ENCODE measurements at places on chromosomes 16 and 17.

GRCh38 chr17:72617557-72617956 lies 474.9 kb downstream of the SLC39A11 start:
- DNase-seq: no peak

- DNase-seq: no peak
Observed at GRCh38 chr17:9162275-9162985, 141.1 kb downstream of the NTN1 start.

GRCh38 chr16:15775663-15776304 lies 81.0 kb downstream of the MYH11 start:
- no peak for DNase-seq

GRCh38 chr16:69318911-69319289 lies 7.8 kb downstream of the VPS4A start:
- no peak for DNase-seq

- no peak for DNase-seq
Observed at GRCh38 chr17:81125573-81126081, 39.7 kb upstream of the PVALEF start.

DNA sequence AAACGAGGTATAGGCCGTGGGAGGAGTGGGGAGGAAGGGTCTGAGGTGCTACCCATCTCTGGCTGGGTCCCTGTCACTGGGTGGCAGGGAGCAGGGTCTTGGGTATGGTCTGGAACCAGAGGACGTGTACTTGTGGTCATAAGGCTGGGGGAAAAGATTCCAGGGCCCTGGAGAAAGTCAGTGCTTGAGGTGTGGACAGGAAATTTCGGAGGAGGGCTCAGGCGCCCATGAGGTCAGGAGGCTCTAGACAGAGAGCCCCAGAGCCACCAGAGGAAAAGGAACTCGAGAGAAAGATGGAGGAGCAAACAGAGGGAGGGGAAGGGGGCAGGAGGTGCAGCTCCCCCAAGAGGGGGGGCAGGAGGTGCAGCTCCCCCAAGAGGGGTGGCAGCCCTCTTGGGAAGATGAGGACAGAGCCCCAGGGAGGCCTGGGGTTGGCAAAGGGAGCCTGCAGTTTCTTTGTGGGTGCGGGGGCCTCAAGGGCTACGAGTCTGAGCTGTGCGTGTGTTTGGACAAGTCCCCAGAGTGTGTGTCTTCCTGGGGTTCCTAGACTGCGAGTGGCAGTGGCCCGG lies 683 bp upstream of the SLC7A6 start:
- DNase-seq: no peak

- DNase-seq: peak; percentile 83
Observed at GRCh38 chr16:57802341-57803133, at the start of gene KIFC3. Gene KIFC3, minus strand, starts transcription at chr16:57802491. Its CDS starts 4,248 bp downstream, at chr16:57798243.

- no peak for DNase-seq
Observed at GRCh38 chr17:10172241-10172741, 26.1 kb downstream of the GAS7 start.

DNA sequence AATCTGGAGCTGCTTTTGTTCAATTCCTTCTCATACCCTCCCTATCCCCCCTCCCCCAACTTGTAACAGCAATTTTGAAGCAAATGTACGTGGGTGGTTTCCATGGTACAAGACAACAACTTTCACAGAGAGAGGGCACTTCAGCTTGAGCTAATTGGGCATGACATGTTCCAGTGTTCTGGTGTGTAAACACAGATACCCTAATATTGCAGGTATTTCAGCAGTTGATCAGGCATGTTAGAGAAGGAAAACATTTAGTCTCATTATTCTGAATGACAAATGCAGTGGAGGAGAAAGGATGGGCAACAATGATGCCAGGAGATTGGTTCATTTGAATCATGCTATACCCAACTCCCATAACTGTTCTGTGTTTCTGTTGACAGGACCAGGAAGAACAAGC lies 137.5 kb downstream of the TRIM37 start:
- DNase-seq: no peak

GRCh38 chr16:31167315-31167714 lies 12.6 kb upstream of the FUS start:
- DNase-seq: no peak

GRCh38 chr16:554640-555365 lies 5.4 kb upstream of the PRR35 start:
- no peak for DNase-seq

DNA sequence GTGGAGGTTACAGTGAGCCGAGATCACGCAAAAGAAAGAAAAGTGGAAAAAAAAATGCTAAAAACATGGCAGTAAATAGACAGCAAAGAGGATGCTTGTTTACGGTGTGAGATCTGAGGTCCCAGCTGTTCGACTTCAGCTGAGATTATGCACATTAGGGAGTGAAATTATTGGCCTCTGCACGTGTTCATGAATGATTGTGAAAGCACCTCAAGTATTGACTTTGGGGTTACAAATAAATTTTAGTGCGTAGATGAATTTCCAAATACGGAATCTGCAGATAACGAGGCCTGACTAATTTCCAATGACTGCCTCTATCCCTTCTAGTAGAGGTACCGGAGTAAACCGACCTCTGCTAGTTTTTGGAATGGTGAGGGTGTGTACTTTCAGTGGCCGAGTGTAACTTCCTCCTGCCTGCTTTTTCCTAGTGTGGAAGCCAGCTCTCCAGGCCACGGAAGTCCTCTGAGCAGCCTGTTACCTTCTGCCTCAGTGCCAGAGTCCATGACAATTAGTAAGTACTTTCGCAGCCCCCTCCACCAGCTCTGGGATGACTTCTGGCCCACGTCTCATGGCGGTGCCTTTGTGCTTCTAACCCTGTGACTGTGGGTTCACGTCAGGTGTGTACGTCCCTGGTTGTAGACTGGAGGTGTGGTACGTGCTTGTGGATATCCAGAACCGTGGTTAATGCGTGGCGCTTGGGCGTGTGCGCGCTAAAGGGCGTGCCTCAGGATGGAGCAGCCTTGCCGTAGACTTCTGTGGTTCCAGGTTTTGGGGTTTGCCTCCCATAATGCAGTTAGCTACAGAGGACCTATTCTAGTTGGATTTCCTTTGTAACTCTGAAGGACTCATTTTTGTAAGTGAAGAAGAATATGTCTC lies 102.1 kb downstream of the SNX29 start:
- peak; percentile 32 for DNase-seq

- no peak for DNase-seq
Observed at GRCh38 chr16:85820604-85821372, 21.3 kb downstream of the COX4I1 start.

DNA sequence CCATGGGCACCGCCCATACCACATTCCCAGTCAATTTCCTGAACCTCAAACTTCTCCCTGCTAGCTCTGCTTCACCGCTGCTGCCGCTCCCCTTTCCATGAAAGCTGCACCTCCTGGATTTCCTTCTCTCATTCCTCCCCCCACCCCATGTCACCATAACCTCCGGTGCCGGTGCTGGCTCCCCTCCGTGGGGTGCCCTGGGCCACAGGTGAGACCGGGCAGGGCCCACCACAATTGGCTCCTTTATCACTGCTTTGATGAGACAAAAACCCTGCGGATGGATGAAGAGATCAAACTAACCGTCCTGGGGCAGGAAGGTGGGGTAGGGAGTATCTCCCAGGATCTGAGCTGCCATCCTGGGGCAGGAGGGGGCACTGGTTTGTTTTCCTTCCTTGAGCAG lies 111.3 kb upstream of the LHX1 start:
- DNase-seq: no peak

GRCh38 chr16:82395212-82395611 lies 225.2 kb upstream of the MPHOSPH6 start:
- DNase-seq: no peak

- DNase-seq: no peak
Observed at GRCh38 chr16:305916-306626, 23.1 kb downstream of the PDIA2 start.

DNA sequence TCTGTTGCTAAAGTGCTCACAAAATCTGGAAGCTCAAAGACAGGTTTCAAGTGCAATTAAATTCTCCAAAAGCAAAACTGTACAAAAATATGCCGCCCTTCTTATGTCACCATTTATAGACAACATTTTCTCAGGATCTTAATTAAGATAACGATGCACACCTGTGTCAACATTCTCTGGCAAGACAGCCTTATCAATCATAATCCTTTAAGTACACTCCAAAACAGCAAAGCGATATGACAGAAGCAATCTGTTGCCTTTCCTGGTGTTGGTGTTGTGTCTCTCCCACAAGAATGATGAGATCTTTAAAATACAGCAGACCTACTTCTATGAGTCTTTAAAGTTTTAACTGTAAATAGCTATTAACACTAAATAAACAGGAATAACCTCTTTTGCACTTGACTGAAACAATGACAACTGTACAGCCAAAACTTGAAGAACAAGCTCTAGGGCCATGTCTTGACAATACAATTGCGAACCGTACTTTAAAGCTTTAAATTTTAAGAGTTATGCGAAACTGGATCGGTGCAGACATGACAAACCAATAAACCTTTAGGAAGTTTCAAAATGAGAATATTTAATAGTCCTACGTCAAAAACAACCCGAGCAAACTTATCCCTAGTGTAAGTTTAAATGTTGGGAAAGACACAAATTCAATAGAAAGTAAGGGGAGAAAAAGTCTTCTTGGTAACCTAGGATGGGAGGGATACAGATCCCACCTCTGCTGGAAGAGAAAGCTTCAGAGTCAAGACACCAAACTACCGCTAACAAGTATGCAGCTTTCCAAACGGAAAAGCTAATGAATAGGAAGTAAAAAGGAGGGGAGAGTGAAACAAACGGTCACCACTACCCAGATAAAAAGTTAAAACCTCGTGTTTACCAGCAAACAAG lies 3.3 kb upstream of the IRX5 start:
- DNase-seq: no peak

DNA sequence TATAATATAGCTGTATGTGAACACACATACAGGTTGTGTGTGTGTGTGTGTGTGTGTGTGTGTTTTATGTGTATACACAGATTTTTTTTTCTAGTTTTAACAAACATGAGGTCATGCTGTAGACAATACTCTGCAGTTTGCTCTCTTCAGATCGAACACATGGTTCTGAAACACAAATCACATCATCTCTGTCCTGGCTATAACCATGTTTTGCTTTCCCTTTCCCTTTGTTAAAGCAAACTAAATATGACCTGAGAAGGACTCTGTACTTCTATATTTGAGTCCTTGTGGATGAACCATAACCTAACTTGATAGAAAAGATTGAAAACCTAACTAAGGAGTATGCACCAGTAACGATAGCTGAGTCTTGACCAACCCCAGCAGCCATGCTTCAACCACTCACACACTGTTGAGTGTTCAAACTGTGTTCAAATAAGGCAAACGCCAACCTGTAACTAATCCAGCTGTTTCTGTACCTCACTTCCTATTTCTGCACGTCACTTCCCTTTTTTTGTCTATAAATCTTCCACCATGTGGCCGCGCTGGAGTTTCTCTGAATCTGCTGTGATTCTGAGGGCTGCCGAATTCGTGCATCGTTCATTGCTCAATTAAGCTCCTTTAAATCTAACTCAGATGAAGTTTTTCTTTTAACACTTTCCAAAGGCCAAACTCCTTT lies 303.8 kb downstream of the HS3ST3B1 start:
- no peak for DNase-seq

GRCh38 chr16:30786936-30787612 lies at the start of gene ZNF629:
Gene ZNF629, minus strand, starts transcription at chr16:30787205. Its CDS starts 2,723 bp downstream, at chr16:30784482.
- peak; percentile 31 for DNase-seq

- peak; percentile 9 for DNase-seq
Observed at GRCh38 chr16:23014592-23014991, 134.7 kb downstream of the USP31 start.

GRCh38 chr17:31273516-31273915 lies 23.5 kb downstream of the OMG start:
- no peak for DNase-seq

DNA sequence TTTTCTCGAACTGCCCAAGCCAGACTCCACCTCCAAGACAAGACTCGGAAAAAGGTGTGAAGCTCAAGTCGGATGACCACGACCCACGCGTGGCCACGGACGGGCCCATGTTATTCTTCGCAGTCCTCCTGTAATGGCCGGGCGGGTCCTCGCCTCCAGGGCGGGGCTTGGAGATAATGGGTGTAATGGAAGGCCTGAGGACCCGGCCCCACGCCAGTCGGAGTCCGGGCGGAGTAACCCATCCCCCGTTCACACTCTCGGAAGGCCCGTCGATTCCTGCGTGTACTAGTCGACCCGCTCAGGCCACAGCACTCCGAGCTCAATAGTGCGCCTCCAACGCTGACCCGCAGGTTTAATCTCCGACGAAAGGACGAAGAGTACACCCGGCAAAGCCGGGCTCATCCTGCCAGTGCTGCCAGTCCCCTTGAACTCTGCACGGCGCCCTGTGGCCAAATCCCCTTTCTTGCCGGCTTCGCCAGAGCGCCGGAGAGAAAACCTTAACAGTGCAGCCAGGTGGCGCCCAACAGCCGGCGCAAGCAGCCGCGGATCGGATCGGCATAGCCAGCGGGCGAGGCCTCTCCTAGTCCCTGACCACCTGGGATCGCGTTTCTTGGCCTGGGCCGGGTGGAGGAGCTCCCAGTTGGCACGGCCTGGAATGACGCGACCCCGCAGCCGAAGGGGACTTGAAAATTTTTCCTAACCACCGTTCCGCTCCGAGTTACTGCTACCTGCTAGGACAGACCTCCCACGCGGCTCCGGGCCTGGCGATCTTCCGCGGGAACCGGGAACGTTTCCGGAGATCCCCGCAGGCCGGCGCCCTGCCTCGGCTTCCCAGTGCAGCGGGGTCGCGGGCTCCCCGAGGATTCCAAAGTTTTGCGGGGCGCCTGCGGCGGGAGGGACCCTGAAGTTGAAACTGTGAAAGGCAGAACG lies 762.0 kb downstream of the KCNJ18 start:
- DNase-seq: no peak

DNA sequence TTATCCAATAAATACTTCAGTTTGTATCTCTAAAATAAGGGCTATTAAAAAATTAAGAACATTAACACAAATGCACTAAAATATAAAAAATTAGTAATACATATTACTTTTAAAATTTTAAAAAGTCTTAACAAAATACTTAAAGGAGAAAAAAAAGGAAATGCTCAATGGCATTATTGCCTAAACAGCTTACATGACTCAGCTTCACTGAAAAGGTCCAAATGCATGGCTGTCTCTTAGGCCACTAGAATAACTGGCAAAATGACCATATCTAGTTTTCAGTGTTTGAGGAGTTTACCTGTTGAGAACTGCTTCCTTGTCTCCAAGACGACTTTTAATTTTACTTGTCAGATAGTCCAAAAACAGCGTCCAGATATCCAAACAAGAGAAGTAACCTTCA lies 66.0 kb downstream of the XPO6 start:
- no peak for DNase-seq

Data from activated CD4-positive, alpha-beta memory T cell treated with anti-CD3 and anti-CD28 coated beads for 36 hours (primary cell).